Hindlimb muscle (tissue), 1 donor: ENCODE measurements at places on chromosomes 6 and 20.

DNA sequence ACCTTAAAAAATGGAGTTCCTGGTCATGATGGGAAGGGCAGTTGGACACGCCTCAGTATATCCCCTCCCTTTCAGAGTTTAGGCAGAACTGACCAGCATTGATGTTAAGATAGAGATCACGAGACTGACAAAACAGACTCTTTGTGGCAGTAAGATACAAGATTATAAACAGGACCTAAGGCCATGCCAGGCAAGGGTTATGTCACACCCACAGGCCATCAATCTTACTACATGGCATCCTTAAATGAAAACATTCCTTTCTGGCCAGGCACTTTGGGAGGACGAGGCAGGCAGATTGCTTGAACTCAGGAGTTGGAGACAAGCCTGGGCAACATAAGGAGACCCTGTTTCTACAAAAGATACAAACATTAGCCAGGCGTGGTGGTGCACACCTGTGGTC lies 129.3 kb upstream of the MLN start:
- DNase-seq: no peak

GRCh38 chr6:170011204-170012036 lies 260.0 kb downstream of the ERMARD start:
- DNase-seq: no peak

DNA sequence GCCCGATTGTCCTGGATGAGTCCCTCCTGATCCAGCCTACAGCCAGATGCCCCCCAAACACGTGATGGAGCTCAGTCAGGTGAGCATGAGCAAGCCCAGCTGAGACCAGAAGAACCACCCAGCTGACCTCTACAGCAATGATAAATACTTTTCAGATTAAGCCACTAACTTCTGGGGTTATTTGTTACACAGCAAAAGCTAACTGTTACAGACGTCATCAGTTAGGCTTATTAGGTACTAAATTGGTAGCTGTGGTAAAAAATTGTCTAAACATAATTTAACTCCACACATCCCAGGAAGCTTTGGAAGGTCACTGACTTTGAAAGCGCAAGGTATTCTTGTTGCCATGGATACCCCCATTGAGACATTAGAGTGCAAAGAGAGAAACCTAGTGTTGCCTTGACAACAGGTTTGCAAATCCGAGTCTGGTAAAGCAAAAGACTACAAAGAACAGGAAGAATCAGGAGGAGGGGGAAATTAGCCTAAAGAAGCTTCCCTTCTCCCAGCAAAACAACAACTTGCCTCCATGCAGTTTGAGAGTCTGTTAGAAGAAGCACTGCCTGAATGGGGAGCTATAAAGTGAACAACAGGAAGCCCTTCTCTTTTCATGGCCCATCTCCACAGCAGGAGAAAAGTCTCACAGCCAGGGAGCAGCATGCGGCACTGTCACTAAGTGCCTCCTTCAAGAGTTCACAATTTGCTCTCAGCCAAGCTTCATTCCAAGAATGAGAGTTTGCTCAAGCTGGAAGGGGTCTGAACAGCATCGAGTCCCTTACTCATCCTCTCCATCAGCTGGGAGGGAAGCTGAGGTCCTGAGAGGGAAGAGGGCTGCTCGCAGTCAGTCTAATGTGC lies 41.7 kb upstream of the ZNF831 start:
- no peak for DNase-seq

DNA sequence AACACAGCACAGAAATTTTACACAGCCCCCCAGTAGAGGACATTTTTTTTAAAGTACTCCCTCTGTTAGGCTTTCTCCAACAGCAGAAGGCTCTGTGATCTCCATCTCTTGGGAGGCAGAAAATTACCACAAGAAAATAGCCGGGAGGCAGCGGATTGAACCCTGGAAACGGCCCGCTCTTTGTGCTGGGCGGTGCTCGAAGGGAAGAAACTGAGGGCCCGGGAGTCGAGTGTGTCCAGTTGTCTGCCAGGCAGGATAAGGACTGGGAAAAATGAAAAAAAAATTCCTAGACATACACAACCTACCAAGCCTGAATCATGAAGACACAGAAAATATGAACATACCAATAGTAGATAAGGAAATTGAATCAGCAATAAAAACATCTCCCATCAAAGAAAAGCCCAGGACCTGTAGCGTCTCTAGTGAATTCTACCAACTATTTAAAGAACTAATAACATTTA lies 31.5 kb downstream of the POM121L2 start:
- no peak for DNase-seq

- no peak for DNase-seq
Observed at GRCh38 chr6:138563650-138564049, 64.4 kb upstream of the NHSL1 start.

DNA sequence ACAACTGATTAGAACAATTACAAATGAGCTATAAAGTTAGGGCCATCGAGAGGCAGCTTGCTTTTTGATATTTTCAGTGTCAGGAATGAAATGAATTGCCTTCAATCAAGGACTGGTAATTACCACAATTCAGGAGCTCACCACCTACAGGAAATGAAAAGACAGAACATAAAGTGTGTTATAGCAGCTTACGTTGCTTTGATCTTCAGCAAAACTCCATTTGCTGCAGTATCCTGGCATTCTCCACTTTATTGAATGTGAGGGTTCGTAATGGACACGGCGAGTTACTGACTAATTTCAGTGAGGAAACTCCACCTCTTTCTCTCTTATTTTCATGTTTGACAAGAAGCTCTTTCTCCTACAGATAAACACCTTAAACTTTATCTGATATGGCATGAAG lies 440.0 kb upstream of the HSF2 start:
- no peak for DNase-seq

- no peak for DNase-seq
Observed at GRCh38 chr20:4802023-4802422, 80.3 kb downstream of the PRND start.

- no peak for DNase-seq
Observed at GRCh38 chr20:56839786-56840185, 210.7 kb downstream of the TFAP2C start.

- DNase-seq: no peak
Observed at GRCh38 chr6:85431271-85431670, 18.6 kb upstream of the NT5E start.

DNA sequence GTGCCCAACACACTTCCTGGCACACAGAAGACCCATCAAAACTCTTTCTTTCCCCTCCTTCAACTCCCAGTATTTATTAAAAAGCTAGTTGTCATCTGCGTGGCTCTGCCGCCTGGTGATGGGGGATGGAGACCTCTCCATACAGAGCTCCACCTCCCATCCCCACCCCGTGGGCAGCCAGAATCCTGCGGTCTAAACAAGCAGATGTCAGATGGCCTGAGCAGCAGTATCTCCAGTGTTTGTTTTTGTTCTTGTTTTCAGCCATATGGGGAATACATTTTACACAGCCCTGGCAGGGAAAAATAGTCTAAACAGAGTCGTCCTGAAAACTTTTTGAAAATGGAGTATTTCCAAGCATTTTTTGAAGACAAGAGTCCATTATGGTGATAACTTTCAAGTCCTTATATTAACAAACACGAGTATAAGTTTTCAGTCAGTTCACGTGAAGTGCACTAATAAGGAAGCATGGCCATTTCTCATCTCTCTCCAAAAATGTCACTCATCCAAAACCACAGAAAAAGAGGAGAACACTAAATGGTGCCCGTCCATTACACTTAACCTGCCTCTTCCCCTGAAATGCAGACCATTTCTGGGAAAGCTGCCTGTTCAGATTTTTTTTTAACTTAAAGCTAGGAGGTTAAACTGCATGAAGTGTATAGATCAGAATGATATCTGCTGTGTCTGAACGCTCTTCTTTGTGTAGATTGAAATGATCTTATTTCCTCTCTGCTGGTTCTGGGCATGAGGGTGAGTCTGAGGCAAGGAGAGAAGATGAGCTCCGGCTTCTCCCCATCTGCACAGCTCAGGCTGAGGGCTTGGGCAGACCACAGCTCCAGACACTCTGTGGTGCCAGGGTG lies 91.0 kb downstream of the TCP11 start:
- peak; percentile 83 for DNase-seq

- DNase-seq: no peak
Observed at GRCh38 chr6:170317076-170317475, 10.5 kb downstream of the FAM120B start.

- DNase-seq: no peak
Observed at GRCh38 chr6:3232017-3232945, 4.8 kb upstream of the TUBB2B start.

GRCh38 chr6:131053546-131054240 lies 9.4 kb downstream of the EPB41L2 start:
- no peak for DNase-seq

- DNase-seq: no peak
Observed at GRCh38 chr6:167767715-167768107, 59.0 kb upstream of the AFDN start.

DNA sequence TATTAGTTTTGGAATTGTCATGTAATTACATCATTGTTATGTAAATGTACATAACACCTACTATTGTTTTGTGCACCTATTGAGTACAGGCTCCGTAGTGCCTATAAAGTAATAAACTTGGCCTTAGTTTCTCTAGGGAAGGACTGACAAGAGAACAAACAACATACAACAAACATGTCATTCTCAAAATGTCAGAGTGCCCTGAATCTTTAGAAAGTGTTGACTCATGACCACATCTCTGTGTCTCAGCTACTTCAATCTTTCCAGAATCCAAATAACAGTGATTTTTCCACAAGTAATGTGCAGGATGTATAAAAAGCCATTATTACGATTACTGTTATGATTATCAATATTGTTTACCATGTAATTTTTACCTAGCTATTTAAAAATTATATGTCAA lies 17.2 kb downstream of the LAMP5 start:
- DNase-seq: no peak

DNA sequence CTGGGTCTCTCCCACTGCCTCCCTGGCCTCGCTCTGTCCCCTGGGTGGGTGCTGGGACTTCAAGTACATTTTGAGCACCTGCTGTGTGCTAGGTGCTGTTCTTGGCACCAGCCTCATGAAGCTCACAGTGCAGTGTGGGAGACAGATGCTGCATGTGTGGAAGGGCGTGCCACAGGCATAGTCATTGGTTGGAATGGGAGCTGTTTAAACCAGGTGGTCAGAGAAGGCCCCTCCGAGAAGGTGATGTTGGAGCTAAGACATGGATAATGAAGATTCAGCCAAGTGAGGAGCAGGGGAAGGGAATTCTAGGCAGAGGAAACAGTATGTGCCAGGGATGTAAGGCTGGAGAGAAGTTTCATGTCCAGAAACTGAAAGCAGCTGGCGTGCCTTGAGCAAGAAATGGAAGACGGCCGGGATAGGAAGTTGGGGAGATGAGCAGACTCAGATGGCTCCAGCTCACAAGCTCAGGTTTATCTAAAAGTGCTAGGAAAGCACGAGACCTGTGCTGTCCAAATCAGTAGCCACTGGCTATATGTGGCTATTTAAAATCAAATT lies 9.9 kb downstream of the LPIN3 start:
- DNase-seq: no peak

- DNase-seq: no peak
Observed at GRCh38 chr6:156940221-156940620, 163.0 kb downstream of the ARID1B start.

- no peak for DNase-seq
Observed at GRCh38 chr6:115058414-115059211, 715.8 kb upstream of the HS3ST5 start.

DNA sequence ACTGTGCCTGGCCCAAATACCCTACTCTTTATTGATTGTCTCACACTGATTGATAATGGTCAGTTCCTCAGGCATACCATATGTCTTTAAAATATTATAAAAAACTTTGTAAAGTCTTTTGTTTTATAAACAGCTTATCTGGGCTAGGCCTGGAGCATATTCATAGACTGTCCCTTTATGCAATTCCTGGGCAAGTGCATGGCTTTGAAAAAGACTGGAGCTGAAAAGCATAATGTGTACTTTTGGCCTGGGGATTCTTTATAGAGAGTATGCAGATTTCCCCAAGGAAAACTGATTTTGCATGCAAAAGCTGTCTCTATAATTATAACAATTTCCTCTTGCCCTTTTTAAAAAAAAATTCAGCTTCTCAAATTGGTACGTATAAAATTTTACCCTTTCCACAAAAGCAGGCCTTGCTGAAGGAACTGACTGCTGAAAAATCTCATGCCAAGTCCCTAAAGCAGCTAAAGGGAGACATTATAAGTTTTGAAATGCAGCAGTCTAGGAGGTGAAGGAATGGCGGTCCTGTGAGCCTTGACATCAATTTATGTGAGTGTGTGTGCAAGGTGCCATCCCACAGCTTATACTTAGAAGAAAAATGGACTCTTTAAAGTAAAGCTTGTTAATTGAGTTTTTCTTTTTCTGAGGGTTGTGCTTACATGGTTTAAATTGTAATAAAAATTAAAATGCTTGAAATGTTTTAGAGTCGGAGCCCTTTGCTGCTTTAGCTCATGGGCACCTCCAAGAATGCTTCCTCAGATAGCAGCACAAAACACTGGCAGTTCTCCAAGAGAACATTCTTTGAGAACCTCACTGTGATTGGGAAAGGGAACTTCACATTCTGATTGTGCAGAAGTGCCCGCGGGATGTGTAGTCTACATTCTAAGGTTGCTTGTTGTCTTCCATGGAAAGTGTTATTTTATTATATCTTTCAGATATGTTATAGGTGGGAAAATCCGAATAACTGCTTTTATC lies 43.9 kb downstream of the PLCB4 start:
- no peak for DNase-seq

- no peak for DNase-seq
Observed at GRCh38 chr6:127997496-127998164, 96.8 kb upstream of the THEMIS start.
